ENCODE measurements at places on chromosomes 1 and 21. TPM values are rescaled to one million over a fixed set of nuclear protein-coding genes. Genes with fewer than 3 reads are reported as not detected.

DNA sequence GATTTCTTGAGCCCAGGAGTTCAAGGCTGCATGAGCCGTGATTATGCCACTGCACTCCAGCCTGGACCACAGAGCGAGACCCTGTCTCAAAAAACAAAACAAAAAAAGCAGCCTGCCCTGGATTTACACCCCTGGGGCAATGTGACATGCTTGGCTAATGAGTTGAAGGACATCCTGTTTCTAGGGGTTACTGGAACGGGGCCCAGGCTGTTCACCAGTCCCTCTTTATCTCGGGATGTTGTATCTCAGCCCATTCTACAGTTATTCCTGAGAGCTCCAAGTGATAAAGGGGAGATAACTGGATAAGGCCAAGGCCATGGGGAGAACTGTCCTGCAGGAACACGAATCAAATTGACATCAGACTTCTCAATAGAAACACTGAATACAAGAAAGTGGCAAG, 21.7 kb upstream of the S100A2 start:
- no peaks in the 10 kb centered on the region for H3K4me1 ChIP-seq
- no peak overlapping the region for H3K4me3 ChIP-seq
- no peak overlapping the region for H3K27ac ChIP-seq
- H3K27me3 ChIP-seq: peaks cover 6% of the 10 kb centered on the region
- H3K36me3 ChIP-seq: no peaks in the 10 kb centered on the region
- no peak for DNase-seq

DNA sequence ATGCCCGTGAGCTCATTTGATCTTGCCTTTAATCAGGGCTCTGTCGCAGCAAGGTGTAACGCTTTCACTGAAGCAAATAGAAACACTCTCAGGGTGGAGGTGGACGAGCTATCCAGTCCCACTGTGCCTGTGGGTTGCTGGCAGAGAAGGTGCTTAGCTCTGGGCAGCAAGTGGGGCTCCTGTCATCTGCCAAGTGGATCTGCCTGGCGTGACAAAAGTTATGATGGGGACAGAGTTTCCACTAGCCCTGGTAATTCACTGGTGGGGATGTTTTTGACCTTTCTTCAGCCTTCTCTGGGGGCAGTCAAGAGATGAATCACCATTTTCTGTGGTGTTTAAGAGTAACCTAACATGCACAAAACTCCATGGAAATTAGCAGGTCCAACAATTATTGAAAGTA, 71.3 kb upstream of the EDEM3 start:
- H3K27me3 ChIP-seq: no peaks in the 10 kb centered on the region
- H3K4me1 ChIP-seq: peaks cover 14% of the 10 kb centered on the region
- DNase-seq: no peak
- H3K36me3 ChIP-seq: peaks cover 16% of the 10 kb centered on the region
- H3K4me3 ChIP-seq: no peak overlapping the region

DNA sequence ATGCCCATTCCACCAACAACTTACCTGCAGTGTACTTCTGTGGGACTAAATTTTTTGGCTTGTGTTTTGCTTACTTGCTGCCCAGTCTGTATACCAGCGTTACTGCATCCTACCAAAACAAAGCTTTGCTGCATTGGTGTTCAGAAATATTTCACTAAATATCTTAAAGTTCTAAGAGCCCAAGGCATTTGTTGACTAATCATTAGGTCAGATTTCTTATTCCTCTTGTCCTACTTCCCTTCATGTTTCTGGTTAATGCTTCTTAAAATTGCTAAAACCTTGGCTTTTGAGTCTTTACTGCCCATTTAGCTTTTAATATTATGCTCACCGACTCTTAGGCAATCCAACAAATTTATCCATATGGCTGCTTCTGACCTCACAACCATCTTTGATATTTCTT, 161.8 kb downstream of the DPYD start:
- no peaks in the 10 kb centered on the region for H3K27me3 ChIP-seq
- no peak overlapping the region for H3K27ac ChIP-seq
- peaks cover 11% of the 10 kb centered on the region for H3K36me3 ChIP-seq
- no peak overlapping the region for H3K4me3 ChIP-seq
- H3K4me1 ChIP-seq: peaks cover 8% of the 10 kb centered on the region
- DNase-seq: no peak

DNA sequence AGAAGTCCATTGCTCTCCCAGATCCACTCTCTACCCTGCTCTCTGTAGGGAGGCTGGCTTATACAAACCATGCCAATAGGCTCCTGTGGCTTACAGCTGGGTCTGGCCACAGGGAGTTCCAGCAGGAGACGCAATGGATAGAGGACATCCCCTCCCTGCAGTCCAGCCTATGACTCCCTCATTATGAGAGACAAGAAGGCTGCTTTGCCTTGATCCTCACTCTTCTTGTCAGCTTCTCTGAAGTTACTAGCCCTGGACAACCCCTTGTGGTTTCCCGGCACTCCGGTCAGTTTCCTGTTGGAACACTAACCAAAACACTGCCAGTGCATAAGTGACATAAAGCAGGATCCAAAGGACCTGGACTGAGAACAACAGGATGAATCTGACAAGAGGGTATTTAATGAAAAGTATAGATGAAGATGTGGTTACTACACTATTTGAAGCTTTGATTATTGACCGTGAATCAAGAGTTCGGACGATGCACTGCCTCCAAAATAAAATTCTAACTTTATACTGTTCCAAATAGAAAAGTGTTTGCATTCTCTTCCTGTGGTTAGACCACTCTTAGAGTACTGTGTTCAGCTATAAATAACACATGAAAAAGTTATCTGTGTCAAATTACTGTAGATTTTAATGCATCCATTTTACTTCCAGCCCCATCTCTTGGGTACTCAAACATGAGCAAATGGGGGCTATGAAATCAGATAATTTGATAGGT, 32.7 kb upstream of the ZNF326 start:
- H3K27ac ChIP-seq: no peak overlapping the region
- peaks cover 5% of the 10 kb centered on the region for H3K36me3 ChIP-seq
- H3K4me1 ChIP-seq: peaks cover 7% of the 10 kb centered on the region
- peaks cover 15% of the 10 kb centered on the region for H3K27me3 ChIP-seq
- DNase-seq: no peak
- H3K4me3 ChIP-seq: no peak overlapping the region

DNA sequence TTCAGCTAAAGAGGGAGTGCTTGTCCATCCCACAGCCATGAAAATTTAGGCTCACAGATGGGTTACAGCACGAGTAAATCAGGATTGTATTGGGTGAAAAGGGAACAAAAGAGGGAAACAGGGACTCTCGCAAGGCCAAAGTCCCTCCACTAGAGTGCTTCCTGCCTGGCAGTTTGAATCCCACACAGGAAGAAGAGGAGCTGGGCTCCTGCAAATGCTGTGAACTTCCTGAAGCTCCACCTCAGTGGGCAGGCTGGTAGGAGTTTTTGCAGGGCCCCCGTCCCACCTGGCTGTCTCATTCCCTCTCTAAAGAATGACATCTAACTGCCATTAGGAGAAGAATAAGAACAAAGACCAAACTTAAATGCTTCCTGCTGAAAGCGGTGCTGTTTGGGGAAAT, 712.0 kb upstream of the PRMT6 start:
- no peaks in the 10 kb centered on the region for H3K27me3 ChIP-seq
- H3K36me3 ChIP-seq: no peaks in the 10 kb centered on the region
- no peak overlapping the region for H3K27ac ChIP-seq
- DNase-seq: no peak

DNA sequence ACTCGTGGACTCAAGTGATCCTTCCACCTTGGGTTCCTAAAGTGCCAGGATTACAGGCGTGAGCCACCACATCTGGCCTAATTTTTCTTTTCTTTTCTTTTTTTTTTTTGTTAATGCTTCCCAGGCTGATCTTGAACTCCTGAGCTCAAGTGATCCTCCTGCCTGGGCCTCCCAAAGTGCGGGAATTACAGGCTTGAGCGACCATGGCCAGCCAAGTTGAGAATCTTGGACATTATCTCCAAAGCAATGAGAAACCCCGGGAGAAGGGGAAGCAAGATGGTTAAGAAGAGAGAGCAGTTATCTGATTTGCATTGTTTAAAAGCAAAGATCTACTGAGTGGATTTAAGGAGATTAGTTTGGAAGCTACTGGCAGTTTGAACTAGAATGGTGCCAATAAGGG, 9.1 kb downstream of the HIPK1 start:
- H3K27ac ChIP-seq: peak overlapping the region; percentile 93
- peaks cover 15% of the 10 kb centered on the region for H3K36me3 ChIP-seq
- DNase-seq: no peak
- no peaks in the 10 kb centered on the region for H3K27me3 ChIP-seq

DNA sequence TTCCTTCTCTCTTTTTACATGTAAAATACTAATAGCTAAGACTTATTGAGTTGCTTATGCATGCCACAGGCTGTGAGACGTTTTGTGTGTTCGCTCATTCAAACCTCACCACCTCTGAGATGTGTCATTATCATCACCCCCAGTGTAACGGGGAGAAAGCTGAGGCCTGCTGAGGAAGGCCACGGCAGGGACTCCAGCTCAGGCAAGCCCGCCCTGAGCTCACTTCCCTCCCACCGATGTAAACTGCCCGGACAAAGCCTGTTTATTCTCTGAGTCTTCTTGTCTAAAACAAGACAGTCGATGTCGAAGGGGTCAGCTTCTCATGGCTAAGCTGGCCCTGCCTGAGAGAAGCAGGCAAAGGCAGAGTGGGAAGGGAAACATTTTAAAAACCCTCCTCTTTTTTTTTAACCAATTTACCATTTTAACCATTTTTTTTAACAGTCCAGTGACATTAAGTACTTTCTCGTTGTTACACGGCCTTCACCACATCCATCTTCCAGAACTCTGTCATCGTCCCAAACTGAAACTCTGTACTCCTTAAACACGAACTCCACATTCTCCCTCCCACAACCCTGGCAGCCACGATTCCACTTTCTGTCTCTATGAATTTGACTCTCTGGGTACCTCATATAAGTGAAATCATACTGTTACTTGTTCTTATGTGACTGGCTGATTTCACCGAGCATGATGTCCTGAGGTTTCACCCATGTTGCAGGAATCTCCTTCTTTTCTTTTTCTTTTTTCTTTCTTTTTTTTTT, 204.8 kb upstream of the GALNT2 start:
- H3K4me1 ChIP-seq: peaks cover 2% of the 10 kb centered on the region
- no peak for DNase-seq
- no peak overlapping the region for H3K4me3 ChIP-seq
- no peak overlapping the region for H3K27ac ChIP-seq
- peaks cover 2% of the 10 kb centered on the region for H3K36me3 ChIP-seq

DNA sequence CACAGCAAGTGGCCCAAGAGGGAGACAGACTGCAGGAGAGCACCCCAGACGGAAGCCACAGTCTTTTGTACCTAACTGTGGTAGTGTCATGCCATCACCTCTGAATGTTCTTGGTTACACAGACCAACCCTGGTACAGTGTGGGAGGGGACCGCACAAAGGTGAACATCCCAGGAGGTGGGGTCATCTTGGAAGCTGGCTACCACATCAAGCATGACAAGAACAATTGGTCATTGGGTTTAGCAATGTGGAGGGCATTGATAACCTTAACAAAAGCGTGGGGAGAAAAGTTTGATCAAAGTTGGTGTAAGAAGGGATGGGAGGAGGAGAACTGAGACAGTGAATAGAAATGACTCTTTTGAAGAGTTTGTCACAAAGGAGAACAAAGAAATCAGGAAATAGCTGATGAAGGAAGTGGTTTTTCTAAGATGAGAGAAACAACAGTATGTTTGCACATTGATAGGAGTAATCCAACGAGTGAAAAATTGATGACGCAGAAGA, 87.1 kb upstream of the CACNA1E start:
- DNase-seq: no peak
- no peak overlapping the region for H3K27ac ChIP-seq
- no peaks in the 10 kb centered on the region for H3K36me3 ChIP-seq
- peaks cover 51% of the 10 kb centered on the region for H3K4me1 ChIP-seq
- no peak overlapping the region for H3K4me3 ChIP-seq

- H3K4me3 ChIP-seq: no peak overlapping the region
- DNase-seq: no peak
- peaks cover 20% of the 10 kb centered on the region for H3K27me3 ChIP-seq
- no peaks in the 10 kb centered on the region for H3K4me1 ChIP-seq
- no peak overlapping the region for H3K27ac ChIP-seq
Observed at GRCh38 chr1:221018414-221018813, 139.2 kb downstream of the HLX start.

GRCh38 chr1:209685821-209686220, 10.6 kb downstream of the G0S2 start:
- peak overlapping the region; percentile 87 for H3K4me3 ChIP-seq
- peak; percentile 12 for DNase-seq

GRCh38 chr1:160171354-160171753, 19.0 kb upstream of the CASQ1 start:
- H3K4me3 ChIP-seq: no peak overlapping the region
- peaks cover 16% of the 10 kb centered on the region for H3K4me1 ChIP-seq
- no peak for DNase-seq
- H3K36me3 ChIP-seq: no peaks in the 10 kb centered on the region
- peaks cover 67% of the 10 kb centered on the region for H3K27me3 ChIP-seq

DNA sequence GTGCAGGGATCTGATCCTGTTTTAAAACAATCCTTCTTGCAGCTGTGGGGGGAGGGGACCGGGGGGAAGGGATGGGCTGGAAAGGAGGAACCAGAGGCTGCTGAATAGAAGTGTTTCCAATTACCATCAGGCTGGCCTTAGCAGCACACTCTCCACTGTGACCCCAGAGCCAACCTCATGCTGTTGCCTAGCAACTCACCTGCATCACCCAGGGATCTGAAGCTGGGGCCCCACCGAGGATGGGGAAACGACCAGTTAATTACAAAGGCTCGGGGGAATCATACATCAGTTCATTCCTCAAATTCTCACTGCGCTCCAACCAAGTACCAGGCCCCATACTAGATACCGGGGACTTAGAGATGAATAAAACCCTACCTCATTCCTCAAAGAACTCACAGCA, 11.9 kb upstream of the GPX7 start:
- no peak overlapping the region for H3K4me3 ChIP-seq
- H3K36me3 ChIP-seq: no peaks in the 10 kb centered on the region

C1orf141 gene
- not detected for total RNA-seq

UBL4B gene
- not detected for total RNA-seq

DNALI1 gene
- not detected for total RNA-seq

SLC44A3 gene
- 0.68 TPM for total RNA-seq

LENEP gene
- not detected for total RNA-seq

SLFNL1 gene
- 0.22 TPM for total RNA-seq

TMCO1 gene
- 37.8 TPM for total RNA-seq

CAMK2N1 gene
- total RNA-seq: 5.3 TPM

IFFO2 gene
- 99.8 TPM for total RNA-seq
